ENCODE measurements at places on chromosomes 4 and X.
A peak's percentile ranks its signal among the peaks of the same experiment; 100 is the strongest.

- no peak for DNase-seq
Measured at GRCh38 chr4:167784826-167785225, 307.5 kb upstream of the ANXA10 start.

GRCh38 chrX:129235903-129236302 is 287.4 kb downstream of the SMARCA1 start:
- no peak for DNase-seq

DNA sequence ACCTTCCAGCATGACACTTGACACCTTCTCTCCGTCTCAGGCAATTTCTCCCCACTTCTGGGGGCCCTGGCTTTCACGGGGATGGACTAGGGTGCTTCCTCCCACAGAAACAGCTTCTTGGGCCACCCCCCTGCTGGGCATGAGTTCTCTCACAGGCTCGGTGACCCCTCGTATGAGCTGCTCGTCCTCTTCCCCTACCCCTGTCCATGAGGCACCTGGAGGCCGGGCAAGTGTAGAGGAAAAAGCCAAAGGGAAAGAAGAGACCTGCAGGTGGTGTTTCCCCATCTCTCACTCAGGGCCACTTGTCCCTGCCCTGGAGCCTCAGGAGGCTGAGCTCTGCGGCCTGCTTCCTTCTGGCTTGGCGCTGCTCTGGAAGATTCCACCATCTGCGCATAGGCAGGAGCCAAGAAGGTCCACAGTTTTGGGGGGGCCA is 1.9 kb upstream of the RGS12 start:
- no peak for DNase-seq

DNA sequence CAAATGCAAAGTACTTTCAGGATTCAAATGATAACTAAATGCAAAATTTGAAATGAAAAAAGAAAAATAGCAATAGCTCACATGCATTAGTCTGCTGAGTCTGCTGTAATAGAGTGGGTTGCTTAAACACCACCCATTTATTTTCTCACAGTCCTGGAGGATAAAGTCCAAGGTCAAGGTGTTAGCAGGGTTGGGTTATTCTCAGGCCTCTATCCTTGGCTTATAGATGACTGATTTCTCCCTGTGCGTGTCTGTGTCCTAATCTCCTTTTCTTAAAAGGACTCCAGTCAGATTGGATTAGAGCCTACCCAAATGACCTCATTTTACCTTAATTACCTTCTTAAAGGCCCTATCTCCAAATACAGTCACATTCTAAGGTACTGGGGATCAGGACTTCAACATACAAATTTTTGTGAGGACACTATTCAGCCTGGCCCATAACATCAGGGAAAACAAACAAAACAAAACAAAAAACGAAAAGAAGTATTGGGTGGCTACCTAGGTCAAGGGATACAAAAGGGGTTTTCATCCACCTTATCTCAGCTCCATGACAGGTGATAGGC is 6.3 kb upstream of the TBL1X start:
- DNase-seq, result no peak

GRCh38 chr4:2393353-2394270 is 24.8 kb downstream of the ZFYVE28 start:
- DNase-seq, result no peak

- no peak for DNase-seq
Measured at GRCh38 chr4:7364979-7365378, 69.8 kb downstream of the PSAPL1 start.

DNA sequence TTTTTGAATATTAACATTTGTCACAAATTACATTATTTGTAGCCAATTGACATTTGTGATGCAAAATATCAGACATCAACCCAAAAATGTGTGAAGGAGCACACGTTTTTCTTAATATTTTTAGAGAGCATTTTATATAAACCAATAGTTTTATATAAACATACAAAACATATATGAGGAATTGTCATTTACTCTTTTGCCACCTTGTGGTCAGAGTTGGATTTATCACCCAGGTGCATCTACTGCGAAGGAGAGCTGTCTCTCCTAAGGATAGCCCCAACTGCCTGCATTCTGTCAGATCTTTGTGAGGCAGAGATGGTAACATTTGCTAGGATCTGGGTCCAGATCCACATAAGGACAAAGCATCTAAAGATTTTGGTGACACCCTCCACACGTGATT is 2.5 kb upstream of the USP27X start:
- DNase-seq, result no peak

GRCh38 chrX:1420371-1420770 is 28.5 kb upstream of the SLC25A6 start:
- no peak for DNase-seq

DNA sequence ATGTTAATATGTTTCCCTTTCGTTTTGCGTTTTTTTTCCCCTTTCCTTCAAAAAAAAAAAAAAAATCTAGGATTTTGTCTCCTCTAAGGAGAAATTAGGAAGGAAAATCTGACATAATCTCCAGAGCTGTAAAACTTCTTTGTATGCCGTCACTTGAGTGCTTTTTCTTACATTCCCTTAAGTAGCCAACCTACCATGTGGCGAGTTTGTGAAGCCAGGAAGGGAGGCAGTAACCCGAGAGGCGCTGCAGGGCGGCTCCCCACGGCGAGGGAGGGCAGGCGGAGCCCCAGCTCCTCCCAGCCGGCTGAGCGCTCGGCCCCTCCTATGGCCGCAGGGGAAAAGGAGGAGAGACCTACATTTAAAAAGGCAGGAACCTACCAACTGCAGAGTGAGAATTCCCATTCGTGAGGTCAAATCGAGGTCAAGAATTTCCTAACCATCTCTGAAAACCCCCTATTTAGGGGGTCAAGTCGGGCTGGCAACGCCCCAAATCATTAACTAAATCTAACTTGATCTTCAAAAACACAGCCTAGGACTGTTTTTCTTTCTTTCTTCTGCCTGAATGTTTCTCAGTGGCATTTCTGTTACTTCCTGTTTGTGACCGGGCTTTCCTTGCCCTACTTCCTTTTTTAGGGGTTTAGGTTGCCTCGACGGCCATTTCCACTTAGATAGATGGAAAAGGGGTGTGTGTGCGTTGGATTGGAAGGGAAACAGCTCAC is 345.1 kb upstream of the KLF3 start:
- peak; percentile 93 for DNase-seq

DNA sequence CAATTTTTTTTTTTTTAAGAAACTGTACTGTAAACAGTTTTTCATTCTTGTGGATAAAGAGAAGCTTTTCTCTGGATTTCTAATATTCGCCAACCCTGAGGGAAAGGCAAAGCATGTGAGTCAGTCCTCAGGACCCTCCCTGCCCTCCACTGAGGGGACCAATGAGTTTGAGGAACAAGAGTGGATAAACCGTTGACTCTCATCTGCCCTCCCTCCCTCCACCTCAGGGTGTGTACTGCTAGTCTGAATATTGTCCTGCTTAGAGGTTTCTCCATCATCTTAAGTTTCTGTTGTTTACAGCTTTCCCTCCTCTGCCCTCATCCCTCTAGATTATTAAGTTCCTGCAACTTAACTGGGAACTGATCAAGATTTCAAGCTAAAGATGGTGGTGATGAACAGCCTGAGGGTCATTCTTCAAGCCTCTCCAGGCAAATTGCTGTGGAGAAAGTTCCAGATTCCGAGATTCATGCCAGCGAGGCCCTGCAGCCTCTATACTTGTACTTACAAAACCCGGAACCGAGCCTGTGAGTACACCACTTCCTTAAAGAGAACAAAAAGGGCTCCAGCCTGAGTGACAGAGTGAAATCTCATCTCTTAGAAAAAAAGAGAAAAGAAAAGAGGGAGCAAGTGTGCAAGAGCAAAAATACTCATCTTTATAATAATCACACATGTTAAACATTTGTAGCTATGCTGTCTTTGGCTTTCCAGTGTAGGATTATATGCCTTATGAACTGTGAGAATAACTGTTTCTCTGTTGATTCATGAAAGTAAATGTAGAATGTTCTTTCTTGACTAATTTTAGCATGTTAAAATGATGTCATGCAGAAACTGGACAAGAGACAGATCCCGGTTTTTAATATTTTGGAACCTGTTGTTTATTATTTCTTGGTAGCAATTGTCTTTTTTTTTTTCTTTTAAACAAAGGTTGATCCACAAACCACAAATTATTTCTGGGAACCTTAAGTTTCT is 11.9 kb downstream of the CA5B start:
- peak; percentile 12 for DNase-seq

- DNase-seq, result no peak
Measured at GRCh38 chr4:81287101-81287500, 72.1 kb upstream of the PRKG2 start.

GRCh38 chrX:131821945-131822622 is 201.0 kb upstream of the STK26 start:
- DNase-seq, result no peak

- no peak for DNase-seq
Measured at GRCh38 chr4:71907782-71908181, 123.9 kb upstream of the GC start.

DNA sequence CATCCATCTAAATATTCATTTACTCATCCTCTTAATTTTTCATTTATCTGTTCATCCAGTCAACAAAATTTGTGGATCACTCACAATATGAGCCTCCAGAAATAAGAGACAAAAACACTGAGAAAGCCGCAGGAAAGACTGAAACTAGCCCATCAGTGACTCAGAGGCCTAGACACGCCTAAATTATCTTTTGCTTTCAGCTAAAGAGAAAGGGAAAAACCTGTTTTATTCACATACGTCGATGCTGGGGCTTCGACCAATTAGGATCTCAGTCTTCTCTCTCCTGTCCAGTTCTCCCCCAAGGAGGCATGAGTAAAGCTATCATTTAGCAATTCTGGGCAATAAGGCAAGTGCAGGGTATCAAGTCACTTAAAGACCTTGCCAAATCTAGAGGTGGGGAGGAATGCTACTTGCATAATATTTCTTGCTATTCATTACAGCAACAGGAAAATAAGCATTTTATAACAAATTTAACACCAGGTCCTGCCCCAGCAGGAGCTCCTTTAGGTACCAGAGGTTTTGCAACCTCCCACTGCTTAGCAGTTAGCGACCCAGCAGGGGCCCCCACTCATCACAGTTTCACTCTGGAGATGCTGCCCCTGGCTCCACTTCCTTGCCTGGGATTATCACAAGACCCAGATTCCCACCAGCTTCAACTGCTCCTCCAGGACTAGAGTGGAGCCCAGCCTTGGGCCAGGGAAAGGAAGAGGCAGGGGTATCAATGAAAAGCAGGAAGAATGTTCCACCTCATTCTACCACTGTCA is 30.1 kb upstream of the TMEM154 start:
- no peak for DNase-seq

DNA sequence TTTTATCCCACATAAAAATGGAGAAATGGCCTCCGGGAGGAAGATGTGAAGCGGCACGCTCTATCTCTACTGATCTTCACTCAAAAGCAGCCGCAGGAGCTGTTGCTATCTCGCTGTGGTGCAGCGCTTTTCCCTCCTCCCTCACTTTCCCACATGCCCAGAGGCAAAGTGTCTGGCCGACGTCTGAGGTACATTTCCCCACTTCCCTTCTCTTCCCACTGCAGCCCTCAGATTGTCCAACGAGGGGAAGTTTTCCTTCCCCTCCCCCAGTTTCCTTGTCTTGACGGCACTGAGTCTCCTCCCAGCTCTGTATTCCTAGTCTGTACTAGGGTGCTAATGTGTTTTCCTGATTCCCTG is 660 bp upstream of the COL25A1 start:
- no peak for DNase-seq

DNA sequence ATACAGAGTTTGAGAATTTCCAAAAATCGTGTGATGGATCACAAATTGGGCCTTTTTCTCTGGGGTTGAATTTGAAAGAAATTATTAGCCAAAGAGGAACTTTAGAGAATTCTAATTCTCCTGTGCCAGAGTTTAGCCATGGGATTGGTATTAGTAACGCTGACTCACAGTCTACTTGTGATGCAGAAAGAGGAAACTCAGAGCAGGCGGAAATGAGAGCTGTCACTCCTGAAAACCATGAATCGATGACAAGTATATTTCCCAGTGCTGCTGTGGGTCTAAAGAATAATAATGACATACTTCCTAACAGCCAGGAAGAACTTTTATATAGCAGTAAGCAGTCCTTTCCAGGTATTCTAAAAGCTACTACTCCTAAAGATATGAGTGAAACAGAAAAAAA is 64.9 kb downstream of the N4BP2 start:
- no peak for DNase-seq

DNA sequence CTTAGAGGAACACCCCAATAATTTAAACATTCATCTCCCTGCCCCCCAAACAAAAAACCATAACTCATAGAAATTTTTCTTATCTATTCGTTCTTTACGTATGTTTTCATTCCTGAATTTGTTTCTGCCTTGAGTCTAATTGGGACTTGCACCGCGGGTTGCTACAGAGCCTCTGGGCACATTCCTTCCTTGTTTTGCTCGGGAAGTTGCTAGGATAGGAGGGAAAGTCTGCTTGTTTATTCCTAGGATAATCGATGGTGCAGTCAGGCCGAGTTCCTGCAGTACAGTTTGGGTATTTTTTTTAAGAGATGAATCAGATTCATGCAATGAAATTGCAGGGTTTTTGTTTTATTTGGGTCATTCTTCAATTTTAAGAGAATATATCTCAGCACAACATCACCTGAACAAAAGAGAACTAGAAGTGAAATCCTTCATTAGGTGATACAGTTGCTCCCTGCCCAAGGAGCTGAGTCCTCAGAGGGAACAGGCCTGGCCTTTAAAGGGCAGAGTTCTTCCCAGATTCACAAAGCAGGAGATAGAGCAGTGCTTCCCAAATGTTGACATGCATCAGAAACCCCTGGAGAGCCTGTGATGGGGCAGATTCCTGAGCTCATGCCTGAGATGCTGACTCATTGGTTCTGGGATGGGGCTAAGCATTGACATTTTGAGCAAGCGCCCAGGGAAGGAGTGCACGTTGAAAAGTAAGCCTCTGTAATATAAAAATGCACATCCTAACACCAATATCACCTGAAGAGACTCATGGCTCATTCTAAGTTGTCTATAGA is 114.9 kb upstream of the FAM9B start:
- DNase-seq, result peak; percentile 8

DNA sequence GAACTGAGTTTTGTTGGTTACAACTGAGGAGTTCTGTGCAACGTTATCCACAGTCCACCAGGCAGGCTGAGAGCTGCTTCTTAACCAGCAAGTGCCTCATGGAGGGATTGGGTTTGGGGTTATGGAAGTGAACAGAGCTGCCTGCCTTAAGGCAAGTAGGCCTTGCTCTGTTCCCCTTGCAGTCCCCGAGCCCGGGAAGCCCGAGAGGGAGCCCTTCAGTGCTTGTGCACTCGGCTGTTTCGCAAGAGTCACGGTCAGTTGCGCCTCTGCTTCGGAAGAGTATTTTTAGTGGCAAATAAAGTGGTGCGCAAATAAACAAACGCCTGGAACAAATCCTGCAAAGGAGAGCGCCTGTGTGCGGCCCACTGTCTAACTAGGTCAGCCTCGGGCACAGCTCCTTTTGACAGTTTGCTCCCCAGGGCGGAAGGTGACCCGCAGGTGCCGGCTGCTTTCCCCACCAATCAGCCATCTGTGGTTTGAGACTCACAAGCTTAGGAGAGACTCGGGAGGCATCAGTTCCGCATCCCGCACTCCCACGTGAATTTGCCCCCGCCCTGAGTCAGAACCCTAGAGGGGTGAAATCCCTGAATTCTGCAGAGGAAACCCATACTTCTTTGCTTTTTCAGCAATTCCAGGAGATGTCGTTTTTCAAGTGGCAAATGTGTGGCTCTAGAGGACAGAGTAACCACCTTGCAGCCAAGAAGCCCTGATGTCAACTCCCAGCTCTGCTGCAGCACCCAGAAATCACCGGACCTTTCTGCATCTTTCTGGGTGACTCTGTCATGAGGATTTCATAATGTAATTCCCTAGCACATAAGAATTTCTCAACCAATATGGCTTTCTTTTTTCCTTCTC is 56.8 kb downstream of the LGI2 start:
- DNase-seq, result no peak

Measured in T1000 (cell line).